Calu3 (cell line): ENCODE measurements at places on chromosomes 7 and 10. TPM values are rescaled to one million over a fixed set of nuclear protein-coding genes. Genes with fewer than 3 reads are reported as not detected.

Gene UCMA
- not detected in 2 replicates for total RNA-seq

Gene ASB4
- total RNA-seq, result 0.47 TPM in 1 of 2 replicates, not detected in the other

GRCh38 chr7:29254591-29254990 lies 60.0 kb downstream of the CHN2 start:
- peak overlapping the region; percentile 32 for H3K27ac ChIP-seq
- peak overlapping the region; percentile 4 for H3K4me3 ChIP-seq
- peaks cover 24% of the 10 kb centered on the region for H3K4me1 ChIP-seq
- DNase-seq, result no peak

- peak; percentile 69 for DNase-seq
- H3K4me1 ChIP-seq, result peaks cover 22% of the 10 kb centered on the region
- H3K4me3 ChIP-seq, result peak overlapping the region; percentile 87
- H3K27ac ChIP-seq, result peak overlapping the region; percentile 84
- H3K27me3 ChIP-seq, result no peaks in the 10 kb centered on the region
These were observed 593 bp downstream of the CDK13 start for GRCh38 chr7:39950473-39951225.

DNA sequence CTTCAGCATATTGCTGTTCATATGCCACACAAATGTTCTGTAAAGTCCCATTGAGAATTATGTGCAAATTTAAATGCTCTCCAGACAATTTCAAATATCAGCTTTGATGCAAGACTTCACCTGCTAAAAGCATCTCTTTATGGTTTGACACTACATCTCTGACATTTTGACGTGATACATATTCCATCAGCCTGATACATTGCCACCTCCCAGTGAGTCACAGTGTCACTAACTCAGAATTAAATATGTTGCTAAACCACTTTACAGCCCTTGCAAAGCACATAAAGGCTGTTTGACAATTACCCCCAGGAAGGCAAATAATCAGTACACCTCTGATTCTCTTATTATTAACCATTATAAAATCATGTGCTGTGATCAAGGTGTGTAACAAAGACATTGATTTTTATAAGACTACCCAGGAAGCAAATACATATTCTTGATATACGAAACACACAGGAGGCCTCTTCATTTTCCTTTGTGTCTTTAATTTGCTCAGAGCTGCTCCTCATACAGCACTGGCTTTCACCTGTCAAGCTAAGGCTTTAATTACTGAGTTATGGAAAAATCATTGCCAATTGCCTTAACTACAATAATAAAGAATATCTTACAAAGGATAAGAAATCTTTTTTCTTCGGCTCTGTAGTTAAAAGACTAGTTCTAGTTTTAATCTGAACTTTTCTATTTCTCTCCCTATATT lies 547.5 kb upstream of the C7orf33 start:
- H3K27ac ChIP-seq, result no peak overlapping the region
- H3K27me3 ChIP-seq, result no peaks in the 10 kb centered on the region
- no peaks in the 10 kb centered on the region for H3K36me3 ChIP-seq
- no peak overlapping the region for H3K4me3 ChIP-seq
- no peaks in the 10 kb centered on the region for H3K4me1 ChIP-seq

GRCh38 chr7:94422827-94423460 lies 28.2 kb downstream of the COL1A2 start:
- H3K27ac ChIP-seq, result no peak overlapping the region
- no peak for DNase-seq
- no peaks in the 10 kb centered on the region for H3K36me3 ChIP-seq
- H3K4me1 ChIP-seq, result no peaks in the 10 kb centered on the region
